ENCODE measurements at places on chromosomes 12 and 14. TPM values are rescaled to one million over a fixed set of nuclear protein-coding genes. Genes with fewer than 3 reads are reported as not detected.

Gene CLEC4D
- not detected for total RNA-seq

Gene LTB4R
- 8.6 TPM for total RNA-seq

Gene TSHR
- not detected for total RNA-seq

Gene FGFR1OP2
- 25.3 TPM for total RNA-seq

Gene KCTD10
- 43.4 TPM for total RNA-seq

Gene POLR3B
- 6.0 TPM for total RNA-seq

Gene TC2N
- total RNA-seq = 0.57 TPM

Gene LBHD2
- total RNA-seq = 0.18 TPM

Gene ELK3
- total RNA-seq = 48.8 TPM

Gene PLA2G1B
- total RNA-seq = not detected

Gene GPX2
- total RNA-seq = 197 TPM

Gene ITGA7
- 1.4 TPM for total RNA-seq

Gene DNAH10
- total RNA-seq = 0.11 TPM

Gene MMP19
- total RNA-seq = 0.13 TPM

Gene SERPINA9
- 0.13 TPM for total RNA-seq

Gene TAOK3
- 10.3 TPM for total RNA-seq

Gene TSPAN11
- 0.03 TPM for total RNA-seq

Gene C2CD5
- 13.5 TPM for total RNA-seq

Gene SERPINA5
- total RNA-seq = not detected

Gene FAM222A
- total RNA-seq = 6.5 TPM

Gene KRT81
- total RNA-seq = 3,705 TPM

Gene BMP4
- 3.0 TPM for total RNA-seq

Gene OR4M1
- total RNA-seq = not detected

Gene VRTN
- total RNA-seq = not detected

Gene LRP1-AS
- total RNA-seq = not detected

Gene RECQL
- 62.5 TPM for total RNA-seq

Gene INF2
- 135 TPM for total RNA-seq

Gene SVOP
- not detected for total RNA-seq

Gene NR4A1
- 45.1 TPM for total RNA-seq
